Hepatocyte (in vitro differentiated cells): ENCODE measurements at places on chromosomes 6 and 20. TPM values are rescaled to one million over a fixed set of nuclear protein-coding genes. Genes with fewer than 3 reads are reported as not detected.

The RSPO4 gene
- total RNA-seq = 0.08 and 0.57 TPM in 2 replicates

The BCL2L1 gene
- total RNA-seq = 139 and 145 TPM in 2 replicates

The BCLAF1 gene
- total RNA-seq = 138 and 154 TPM in 2 replicates

The TGM3 gene
- 0.23 TPM in 1 of 2 replicates, not detected in the other for total RNA-seq

The ADA gene
- 10.4 and 15.5 TPM in 2 replicates for total RNA-seq

The SCRT2 gene
- total RNA-seq = not detected in 2 replicates

The SCGN gene
- 25.7 and 25.9 TPM in 2 replicates for total RNA-seq

The TRIM39 gene
- 7.0 and 7.8 TPM in 2 replicates for total RNA-seq

The GPX5 gene
- total RNA-seq = not detected in 2 replicates

The DNAH8 gene
- 0.03 and 0.12 TPM in 2 replicates for total RNA-seq

The ZSCAN23 gene
- 1.9 and 5.6 TPM in 2 replicates for total RNA-seq

The ADNP gene
- 43.7 and 44.3 TPM in 2 replicates for total RNA-seq

The FAM83C gene
- total RNA-seq = not detected in 2 replicates

The ADTRP gene
- total RNA-seq = 9.8 and 10.0 TPM in 2 replicates

The HLA-DMB gene
- 1.00 and 1.0 TPM in 2 replicates for total RNA-seq

The WFDC5 gene
- 0.47 TPM in 1 of 2 replicates, not detected in the other for total RNA-seq

The TSBP1 gene
- not detected in 2 replicates for total RNA-seq

The HLA-DMA gene
- 9.0 and 9.5 TPM in 2 replicates for total RNA-seq

The PLEKHG1 gene
- total RNA-seq = 6.3 and 6.8 TPM in 2 replicates

The ZNF334 gene
- 9.2 and 12.6 TPM in 2 replicates for total RNA-seq

The WFDC2 gene
- 12.6 and 16.7 TPM in 2 replicates for total RNA-seq

The BTNL2 gene
- total RNA-seq = not detected in 2 replicates

The RFX6 gene
- total RNA-seq = 5.1 and 6.8 TPM in 2 replicates

The CALHM5 gene
- 1.2 and 1.7 TPM in 2 replicates for total RNA-seq

The RNF182 gene
- total RNA-seq = 1.2 and 2.0 TPM in 2 replicates

The BTN1A1 gene
- total RNA-seq = 0.60 and 0.84 TPM in 2 replicates

The MED20 gene
- total RNA-seq = 18.1 and 19.2 TPM in 2 replicates

The DEFB113 gene
- not detected in 2 replicates for total RNA-seq

The KCNK15 gene
- total RNA-seq = 0.92 and 1.7 TPM in 2 replicates

The SLC52A3 gene
- 0.33 and 0.80 TPM in 2 replicates for total RNA-seq

The ABHD16B gene
- total RNA-seq = not detected in 2 replicates

The APCDD1L gene
- total RNA-seq = 0.23 TPM in 1 of 2 replicates, not detected in the other

The HFE gene
- total RNA-seq = 5.6 and 7.4 TPM in 2 replicates

The FAM8A1 gene
- 41.7 and 43.8 TPM in 2 replicates for total RNA-seq

The CYP21A2 gene
- total RNA-seq = 0.12 and 1.4 TPM in 2 replicates

The ZC2HC1B gene
- total RNA-seq = not detected in 2 replicates

The PNPLA1 gene
- total RNA-seq = 0.57 TPM in 1 of 2 replicates, not detected in the other

The RBPJL gene
- not detected in 2 replicates for total RNA-seq

The DEFB115 gene
- not detected in 2 replicates for total RNA-seq

The RALGAPA2 gene
- total RNA-seq = 35.3 and 36.9 TPM in 2 replicates
